KG1 (cell line): ENCODE measurements at places on chromosomes 12 and 14.
A peak's percentile ranks its signal among the peaks of the same experiment; 100 is the strongest.

DNA sequence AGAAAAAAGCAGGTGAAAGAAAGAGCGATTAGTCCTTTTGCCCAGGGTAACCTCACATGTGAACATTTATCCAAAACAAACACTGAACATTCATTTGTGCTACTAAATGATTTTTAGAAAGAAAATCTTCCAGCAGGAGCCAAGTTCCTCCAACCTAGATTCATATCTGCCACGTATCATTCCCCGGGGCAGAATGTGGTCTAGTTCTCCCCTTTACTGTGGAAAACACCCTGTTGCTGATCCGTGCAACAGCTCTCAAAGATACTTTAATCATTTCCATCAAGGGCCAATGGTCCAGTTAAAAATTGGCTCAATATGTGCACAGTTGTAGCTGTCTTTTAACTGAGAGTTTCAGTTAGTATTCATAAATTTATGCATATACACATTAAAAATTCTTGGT, 479.1 kb downstream of the ATP23 start:
- no peak for DNase-seq

GRCh38 chr12:39612250-39612649, 7.4 kb downstream of the ABCD2 start:
- no peak for DNase-seq

- DNase-seq: no peak
Measured at GRCh38 chr12:121388421-121388981, 11.4 kb upstream of the RNF34 start.

DNA sequence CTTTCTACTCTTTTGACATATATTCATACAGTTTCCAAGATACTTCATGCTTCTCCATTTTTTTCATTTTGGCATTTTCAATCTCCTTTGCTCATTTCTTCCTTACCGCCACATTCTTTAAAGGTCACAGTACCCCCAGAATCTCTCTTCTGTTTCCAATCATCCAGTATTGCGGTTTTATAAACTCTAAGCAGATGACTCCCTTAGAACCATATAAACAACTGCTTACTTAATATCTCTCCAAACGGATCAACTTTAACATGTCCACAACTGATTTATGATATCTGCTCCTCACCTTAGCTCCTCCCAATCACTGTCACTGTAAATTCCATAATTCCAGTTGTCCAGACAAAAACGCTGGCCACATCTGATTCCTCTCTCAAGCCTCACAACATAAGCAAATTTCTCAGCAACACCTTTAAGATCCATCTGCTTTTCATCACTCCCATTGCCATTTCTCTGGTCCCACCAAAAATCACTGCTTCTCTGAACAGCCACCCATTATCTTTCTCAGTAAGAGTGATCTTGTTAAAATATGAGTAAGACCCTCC, 49.6 kb downstream of the HNRNPC start:
- DNase-seq: no peak

DNA sequence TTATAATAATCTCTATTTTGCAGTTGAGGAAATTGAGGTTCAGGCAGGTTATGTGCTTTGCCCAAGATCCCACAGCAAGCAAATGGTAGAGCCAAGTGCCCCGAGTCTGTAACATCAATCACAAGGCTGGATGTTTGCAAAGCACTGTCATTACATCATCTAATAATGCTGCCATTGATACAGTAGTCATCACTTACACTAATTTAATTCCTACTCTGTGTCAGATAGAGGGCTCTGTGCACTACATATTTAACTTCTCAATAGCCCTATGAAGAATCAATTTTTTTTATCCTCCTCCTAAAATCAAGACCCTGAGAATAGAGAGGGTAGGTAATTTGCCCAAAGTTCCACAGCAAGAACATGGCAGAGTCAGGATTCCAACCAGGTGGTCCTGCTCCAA, 178.1 kb upstream of the VASH1 start:
- DNase-seq: no peak

DNA sequence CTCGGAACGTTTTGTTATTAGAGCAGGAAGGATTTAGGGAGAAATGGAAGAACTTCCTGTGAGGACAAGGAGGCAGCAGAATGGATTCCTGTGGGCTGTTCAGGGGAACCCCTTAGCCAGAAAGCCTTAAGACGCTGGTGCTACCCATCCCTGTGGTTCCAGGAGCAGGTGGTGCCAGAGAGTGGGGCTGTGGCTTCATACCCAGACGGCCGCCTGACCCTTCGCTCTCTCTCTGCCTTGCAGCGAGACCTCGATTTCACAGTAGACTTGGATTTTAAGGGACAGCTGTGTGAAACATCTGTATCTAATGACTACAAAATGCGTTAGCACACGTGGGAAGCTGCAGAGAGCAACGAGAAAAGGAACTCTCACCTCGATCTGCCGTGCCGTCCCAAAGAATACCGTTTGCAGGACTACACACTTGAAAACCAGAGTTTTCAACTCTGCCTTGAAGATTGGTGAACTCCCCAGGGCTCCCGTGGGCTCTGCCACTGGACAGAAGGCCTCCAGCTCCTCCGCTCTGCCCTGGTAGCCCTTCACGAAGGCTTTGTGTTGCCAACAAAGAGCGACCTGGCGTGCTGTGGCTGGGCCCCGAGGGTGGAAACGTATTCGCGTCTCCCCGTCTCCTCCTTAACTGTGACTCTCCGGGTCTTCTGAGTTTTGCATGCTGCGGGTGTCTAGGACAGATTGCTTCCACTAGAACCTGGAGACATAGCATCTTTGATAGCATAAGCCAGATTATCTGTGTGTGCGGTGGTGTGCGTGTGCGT, 102.0 kb downstream of the PRMT8 start:
- no peak for DNase-seq

GRCh38 chr12:38720661-38721060, 184.7 kb downstream of the CPNE8 start:
- no peak for DNase-seq

DNA sequence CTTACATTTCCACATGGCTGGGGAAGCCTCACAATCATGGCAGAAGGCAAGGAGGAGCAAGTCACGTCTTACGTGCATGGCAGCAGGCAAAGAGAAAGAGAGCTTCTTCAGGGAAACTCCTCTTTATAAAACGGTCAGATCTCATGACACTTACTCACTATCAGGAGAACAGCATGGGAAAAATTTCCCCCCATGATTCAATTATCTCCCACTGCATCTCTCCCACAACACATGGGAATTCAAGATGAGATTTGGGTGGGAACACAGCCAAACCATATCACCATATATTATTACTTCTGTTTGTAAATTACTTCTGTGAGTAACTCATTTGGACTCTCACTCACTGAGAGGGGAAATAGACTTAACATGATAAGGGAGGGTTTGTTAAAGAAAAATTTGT, 1496.8 kb upstream of the TMEM132C start:
- no peak for DNase-seq

GRCh38 chr14:93736378-93737014, 51.8 kb downstream of the PRIMA1 start:
- no peak for DNase-seq

- DNase-seq: no peak
Measured at GRCh38 chr12:113766879-113767878, 198.9 kb downstream of the RBM19 start.

- DNase-seq: no peak
Measured at GRCh38 chr12:71281425-71281824, 123.6 kb upstream of the TSPAN8 start.

GRCh38 chr12:29012673-29013072, 136.4 kb upstream of the FAR2 start:
- DNase-seq: no peak

DNA sequence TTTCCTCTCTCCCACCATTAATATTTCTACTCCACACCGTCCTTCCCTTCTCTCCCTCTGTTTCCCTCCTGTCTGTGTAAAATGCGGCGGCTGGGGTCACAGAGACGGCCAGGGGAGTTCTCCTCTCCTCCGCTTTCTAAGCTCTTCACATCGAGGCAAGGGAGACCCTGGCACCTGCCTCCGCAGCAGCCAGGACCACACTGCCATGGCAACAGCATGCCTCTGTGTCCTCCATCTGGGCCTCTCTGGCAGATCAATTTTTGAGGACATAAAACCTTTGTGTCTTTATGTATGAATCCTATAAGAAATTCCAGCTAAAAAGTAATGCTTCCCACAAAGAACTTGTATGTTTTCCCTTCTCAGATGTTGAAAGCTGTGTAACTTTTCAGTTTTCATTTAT, 41.4 kb downstream of the DYRK4 start:
- no peak for DNase-seq

DNA sequence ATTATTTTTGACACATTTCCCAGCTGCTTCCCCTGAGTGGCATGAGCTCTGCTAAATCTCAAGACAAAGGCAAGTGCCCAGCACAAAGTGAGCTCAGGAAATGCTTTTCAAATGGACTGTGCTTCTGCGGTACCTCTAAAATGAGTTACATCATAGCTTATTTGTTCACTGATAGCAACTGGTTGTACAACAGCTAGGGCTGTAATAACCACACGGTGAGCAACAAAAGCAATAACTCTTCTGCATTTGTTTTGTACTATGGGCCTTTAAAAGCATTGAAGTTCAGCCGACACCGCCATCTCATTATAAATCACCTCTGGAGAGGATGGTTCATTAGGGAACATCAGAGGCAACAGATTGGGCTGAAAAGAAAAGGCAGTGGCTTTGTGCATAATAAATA, 475.0 kb downstream of the GLT1D1 start:
- DNase-seq: no peak

GRCh38 chr12:94710933-94711332, 60.6 kb upstream of the TMCC3 start:
- no peak for DNase-seq

GRCh38 chr12:124109760-124110159, 136.7 kb downstream of the ZNF664 start:
- DNase-seq: no peak

DNA sequence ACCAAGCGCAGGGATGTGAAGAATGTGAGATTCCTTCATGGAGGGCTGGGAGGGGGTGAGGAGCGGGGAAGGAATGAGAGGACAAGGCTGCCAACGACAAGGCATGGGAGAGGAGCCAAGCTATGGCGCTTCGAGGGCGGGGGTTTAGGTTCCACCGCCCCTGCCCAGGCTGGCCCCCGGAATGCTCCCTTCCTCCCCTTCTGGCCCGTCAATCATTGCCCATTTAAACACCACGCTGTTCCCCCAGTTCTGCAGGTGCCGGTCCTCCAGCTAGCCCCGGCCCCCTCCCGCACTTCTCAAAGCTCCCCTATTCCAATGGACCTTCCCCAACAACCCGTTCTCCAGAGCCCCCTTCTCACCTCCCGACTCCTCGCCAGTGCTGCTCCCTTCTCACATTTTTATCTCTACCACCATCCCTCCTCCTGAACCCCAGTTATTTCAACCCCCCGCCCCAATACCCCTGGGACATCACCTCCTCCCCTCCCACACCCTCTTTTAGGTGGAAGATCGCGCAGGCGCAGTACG, 428 bp downstream of the RNF41 start:
- DNase-seq: no peak

- DNase-seq: peak; percentile 77
Measured at GRCh38 chr14:103500148-103500990, 22.3 kb downstream of the CKB start.

GRCh38 chr12:130761537-130762318, 45.6 kb upstream of the RIMBP2 start:
- DNase-seq: no peak

- DNase-seq: no peak
Measured at GRCh38 chr14:99352688-99353280, 80.8 kb upstream of the BCL11B start.

DNA sequence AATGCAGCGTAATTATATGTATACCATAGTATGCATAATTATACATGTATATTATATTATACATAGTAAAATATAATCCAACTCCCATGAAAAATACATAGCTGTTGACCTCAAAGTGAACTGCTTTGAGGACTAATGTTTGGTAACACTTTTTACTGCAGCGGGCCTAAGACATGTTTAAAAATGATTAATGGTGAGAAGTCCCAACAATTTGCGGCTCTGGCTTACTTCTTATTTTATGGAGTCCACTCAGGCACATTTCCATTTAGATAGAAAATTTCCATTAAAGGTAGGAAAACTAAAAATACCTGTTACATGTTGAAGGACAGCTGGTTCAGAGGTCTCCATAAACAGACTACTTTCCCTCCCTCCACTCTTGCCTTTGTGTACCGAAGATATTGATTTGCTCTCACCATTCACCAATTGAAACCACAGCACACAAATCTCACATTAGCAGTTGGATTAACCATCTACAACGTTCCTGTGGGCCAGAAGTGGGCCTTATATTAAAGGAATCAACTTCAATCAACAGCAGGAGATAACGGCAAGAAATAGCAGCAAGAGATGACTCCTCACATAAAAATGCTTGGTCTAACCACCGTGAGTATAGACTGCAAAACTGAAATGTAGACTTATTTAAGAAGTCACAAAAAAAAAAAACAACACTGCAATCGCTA, 14.1 kb upstream of the NT5DC3 start:
- DNase-seq: no peak

- DNase-seq: no peak
Measured at GRCh38 chr14:64910847-64911495, 3.3 kb upstream of the CHURC1 start.

DNA sequence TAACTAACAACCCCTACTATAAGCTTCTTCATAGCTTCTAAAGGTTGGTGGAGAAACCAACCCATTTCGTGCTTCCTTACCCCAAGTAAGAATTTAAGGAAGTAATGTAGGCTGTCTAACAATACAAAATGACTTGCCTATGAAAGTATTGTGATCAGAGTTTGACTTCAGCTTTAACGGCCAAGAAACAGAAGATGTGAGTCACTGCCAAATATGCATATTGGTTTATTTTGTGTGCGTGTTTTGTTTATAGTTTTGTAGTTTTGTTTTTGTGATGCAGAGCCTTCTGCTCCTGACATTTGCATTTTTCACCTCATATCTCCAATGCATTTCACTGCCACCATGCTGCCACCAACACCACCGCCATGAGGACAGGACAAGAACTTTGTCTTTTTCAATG, 146.0 kb downstream of the FBXL14 start:
- no peak for DNase-seq

DNA sequence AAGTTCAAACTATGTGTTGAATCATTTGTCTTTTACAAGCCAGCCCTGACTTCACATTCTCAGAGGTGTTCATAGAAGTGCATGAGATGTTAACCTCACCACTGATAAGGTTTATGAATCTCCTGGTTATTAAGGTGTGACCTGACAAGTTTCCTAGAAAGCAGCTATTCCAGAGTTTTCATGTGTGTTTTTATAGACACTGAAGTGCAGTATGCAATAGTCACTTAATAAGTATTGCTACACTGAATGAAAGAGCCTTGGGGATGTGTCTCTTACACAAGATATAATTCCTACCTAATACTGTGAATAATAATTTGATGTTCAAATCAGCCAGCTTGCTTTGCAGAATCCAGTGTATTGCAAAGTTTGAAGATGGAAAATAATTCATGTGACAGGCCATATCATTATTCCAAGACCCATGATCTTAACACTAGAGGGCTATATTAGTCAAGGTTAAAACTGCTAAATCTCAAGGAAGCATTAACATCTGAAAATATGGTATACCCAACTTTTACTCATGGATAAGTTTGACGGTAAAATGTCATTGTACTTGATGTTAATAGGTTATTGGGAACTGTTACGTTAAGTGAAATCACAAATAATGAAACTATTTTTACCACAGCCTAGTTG, 13.0 kb downstream of the SLC25A3 start:
- DNase-seq: no peak
